ENCODE measurements at places on chromosomes 2 and 18. TPM values are rescaled to one million over a fixed set of nuclear protein-coding genes. Genes with fewer than 3 reads are reported as not detected.

DNA sequence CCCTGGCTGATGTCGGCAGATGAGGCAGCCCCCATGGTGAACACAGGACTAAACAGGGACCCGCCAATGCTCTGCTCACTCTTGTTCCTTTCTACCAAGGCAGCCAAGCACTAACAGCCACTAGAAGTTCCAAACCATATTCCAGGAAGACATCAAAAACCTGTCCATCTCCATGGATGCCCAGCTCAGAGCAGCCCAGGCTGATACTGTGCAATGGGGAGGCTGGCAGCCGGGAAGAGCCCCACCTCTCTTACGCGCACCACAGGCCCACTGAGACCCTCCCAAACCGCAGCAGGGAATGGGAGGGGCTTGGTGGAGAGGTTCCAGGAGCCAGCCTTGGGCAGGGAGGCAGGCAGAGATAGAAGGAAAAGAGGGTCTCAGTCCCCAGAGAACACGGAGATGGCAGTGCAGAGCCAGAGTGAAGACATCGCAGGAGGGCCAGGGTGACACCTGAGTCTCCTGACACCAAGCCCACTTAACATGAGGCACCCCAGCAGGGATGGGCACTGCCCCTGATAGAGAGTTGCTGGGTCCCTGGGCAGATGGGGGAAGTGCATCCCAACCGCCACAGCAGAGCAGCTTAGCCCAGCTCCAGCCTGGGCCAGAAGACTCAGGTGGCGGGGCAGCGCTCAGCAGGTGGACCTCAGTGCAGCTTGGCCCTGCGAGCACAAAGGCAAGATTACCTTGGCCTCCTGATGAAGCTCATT, 3.4 kb downstream of the HS6ST1 start:
- DNase-seq: no peak

- no peak for DNase-seq
These were observed 67.2 kb downstream of the REV1 start for GRCh38 chr2:99422599-99422998.

DNA sequence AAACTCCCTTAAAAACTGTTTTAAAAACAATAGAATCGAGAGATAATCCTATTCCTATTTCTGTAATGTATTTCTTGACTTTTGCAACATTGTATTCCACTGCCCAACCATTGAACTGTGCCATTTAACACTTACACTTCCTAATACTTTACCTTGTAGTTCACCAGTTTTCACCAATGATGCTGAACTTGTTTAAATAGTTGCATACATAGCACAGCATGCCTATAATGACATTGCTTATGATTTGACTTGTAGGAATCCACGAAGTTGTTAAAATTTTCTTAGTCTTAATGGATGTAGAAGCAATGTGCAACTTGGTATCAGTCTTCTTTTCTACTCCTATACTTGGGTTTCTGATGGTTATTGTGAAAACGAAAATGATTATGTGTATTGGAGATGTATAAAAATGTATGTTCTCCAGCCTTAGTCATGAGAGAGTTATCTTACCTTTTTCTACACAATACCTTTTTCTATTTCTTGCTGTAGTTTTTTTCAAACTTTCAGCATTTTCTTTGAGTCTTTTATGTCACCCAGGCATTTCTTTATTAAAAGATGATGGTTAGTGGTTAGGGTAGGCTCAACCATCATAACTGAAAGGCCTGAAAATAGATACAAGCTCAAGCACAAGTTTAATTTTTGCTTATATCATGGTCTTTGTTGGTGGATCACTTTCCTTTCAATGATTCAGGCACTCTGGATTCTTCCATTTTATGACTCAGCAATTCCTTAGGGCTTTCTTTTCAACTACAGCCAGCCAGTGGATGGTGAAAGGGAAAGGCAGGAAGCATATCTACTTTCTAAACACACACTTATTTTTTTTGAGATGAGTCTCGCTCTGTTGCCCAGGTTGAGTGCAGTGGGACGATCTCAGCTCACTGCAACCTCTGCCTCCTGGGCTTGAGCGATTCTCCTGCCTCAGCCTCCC, 9.4 kb downstream of the GPD2 start:
- peak; percentile 83 for DNase-seq

DNA sequence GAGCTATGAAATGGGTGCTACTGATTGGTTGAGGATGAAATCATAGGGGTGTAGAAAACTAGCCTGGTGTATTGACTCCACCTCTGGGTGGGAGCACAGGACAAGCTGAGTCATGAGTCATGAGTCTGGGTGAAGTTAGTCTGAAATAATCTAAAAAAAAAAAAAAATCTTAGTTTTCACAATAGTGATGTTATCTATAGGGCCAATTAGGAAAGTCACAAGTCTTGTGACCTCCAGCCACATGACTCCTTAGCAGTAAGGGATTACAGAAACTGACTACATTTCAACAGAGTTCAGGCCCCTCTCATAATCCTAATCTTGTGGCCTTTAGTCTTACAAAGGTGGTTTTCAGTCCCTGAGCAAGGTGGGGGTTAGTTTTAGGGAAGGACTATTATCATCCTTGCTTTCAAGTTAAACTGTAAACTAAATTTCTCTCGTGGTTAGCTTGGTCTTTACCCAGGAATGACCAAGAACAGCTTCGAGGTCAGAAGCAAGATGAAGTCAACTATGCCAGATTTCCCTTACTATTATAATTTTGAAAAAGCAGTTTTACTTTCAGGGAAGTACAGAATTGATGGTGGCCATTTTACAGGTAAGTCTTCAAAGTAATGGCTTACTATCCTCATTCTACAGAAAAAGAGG, 338.0 kb upstream of the GYPC start:
- peak; percentile 80 for DNase-seq

GRCh38 chr2:62309465-62310091, 113.7 kb downstream of the B3GNT2 start:
- no peak for DNase-seq

DNA sequence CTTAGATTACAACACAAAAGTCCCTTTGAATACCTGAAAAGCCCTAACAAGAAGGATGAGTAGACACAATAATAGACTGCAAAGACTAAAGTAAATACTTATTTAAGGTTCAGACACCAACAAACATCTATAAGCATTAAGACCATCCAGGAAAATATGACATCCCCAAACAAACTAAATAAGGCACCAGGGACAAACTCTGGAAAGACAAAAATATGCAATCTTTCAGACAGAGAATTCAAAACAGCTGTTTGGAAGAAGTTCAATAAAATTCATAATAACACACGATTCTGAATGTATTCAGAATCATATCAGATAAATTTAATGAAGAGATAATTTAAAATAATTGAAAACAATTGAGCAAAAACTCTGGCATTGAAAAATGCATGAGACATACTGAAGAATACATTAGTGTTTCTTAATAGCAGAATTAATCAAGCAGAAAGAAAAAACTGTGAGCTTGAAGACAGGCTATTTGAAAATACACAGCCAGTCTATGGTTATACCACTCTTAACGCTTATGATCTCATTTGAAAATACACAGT, 1388.8 kb downstream of the DSC3 start:
- DNase-seq: no peak

GRCh38 chr2:106261871-106262321, 67.8 kb upstream of the UXS1 start:
- DNase-seq: no peak

DNA sequence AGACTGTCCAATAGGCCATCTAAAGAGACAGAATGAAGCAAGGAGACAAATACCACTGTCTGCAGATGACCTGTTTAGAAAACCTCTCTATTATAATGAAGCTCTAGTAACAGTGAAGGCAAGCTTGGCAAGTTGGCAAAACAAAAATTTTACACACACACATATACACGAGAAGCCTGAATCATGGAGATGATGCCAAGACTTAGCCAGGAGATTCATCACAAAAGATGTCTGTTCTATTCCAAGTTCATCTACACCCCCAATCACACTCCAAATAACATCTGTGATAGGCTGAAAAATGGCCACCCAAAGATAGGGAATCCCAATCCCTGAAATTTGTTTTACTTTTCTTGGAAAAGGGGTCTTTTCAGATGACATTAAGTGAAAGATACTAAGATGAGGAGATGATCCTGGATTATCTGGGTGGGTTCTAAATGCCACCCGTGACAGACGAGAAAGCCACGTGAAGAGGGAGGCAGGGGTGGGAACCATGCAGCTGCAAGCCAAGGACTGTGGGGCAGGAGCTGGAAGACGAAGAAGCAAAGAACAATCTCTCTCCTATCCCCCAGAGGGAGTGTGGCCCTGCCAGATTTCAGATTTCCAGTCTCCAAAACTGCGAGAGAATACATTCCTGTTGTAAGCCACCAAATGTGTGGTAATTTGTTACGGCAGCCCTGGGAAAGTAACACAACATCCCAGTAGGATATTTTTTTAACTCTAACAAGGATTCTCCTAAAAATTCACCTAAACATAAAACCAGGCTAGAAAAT, 20.0 kb downstream of the HDLBP start:
- no peak for DNase-seq

Gene GAL3ST2
- not detected for total RNA-seq

Data from HT1080 (cell line).